ENCODE measurements at places on chromosomes 1 and 21.

DNA sequence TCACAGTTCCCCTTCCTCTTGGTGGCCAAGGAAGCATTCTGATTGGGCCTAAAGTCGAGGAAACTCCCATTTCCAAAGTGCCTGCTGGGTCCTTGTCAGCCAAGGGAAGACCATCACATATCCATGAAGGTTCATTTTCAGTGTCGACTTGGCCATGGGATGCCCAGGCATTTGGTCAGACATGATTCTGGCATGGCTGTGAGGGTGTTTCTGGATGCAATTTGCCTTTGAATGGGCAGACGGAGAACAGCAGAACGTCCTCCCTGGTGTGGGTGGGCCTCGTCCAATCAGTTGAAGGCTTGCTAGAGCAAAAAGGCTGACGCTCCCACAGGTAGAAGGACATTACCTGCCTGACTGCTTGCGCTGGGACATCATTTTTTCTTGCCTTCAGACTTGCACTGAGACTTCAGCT, 48.3 kb upstream of the LBR start:
- no peak for DNase-seq

DNA sequence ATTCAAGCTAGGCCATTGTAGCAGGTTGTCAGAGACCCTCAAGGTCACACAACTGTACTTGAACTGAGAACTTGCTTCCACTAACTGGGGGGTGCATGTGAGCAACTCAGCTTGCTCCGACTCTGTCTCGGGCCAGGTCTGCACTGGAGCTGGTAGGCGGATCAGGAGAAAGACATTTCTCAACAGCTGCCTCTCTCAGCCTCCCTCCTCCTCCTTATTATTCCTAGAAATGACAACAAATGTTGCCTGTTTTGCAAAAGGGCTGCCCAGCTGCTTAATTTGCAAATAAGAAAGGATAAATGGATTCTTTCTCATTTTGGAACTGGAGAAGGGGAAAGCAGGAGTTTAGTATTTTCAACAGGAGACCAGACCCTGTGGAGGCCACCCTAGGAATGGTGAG, 140.5 kb downstream of the RHOU start:
- no peak for DNase-seq

- DNase-seq: no peak
Observed at GRCh38 chr1:183516725-183517124, 44.4 kb downstream of the SMG7 start.

DNA sequence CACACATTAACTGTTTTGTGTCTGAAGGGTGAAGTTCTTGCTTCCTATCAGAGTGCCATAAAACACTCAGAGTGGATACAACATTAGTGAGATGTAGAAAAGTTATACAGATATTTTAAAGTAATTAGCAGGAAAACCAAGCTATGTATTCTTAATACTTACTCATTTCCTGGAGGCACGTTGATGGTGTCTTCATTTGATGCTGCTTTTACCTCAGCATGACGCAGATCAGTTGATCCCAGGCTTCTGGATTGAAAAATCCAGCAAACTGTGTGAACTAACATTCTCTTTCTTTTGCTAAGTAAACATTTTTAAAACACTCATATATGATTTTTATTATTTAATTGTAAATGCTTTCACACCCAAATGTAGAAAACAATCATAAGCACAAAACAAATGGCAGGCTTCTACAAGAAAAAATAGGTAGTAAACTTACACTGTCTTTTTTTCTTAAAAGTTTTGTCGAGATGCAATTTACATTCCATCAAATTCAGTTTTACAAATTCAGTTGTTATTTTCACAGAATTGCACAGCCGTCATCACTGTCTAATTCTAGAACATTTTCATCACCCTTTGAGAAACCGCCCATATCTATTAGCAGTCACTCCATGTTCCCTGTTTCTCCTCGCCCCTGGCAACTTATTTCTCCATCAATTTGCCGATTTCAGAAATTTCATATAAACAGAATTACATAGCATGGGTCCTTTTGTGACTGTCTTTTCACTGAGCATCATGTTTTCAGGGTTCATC, 198.9 kb downstream of the LRRC7 start:
- DNase-seq: no peak

DNA sequence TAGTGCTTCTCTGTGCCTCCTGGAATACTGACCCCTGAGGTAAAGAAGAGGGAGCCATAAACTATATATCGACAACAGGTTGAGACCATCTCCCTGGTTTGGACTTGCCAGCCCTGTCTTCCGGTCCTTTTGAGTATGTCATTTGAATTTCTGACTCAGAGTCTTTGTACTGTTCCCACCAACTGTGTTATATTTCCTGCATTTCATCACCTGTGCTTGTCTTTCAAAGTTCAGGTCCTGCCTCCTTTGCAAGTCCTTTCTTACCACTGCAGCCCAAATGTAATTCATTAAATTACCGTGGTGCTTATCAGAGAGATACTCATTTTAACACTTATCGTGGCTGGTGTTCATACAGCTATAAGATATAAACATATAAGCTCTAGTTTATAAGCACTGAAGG, 10.7 kb downstream of the AK5 start:
- DNase-seq: no peak

DNA sequence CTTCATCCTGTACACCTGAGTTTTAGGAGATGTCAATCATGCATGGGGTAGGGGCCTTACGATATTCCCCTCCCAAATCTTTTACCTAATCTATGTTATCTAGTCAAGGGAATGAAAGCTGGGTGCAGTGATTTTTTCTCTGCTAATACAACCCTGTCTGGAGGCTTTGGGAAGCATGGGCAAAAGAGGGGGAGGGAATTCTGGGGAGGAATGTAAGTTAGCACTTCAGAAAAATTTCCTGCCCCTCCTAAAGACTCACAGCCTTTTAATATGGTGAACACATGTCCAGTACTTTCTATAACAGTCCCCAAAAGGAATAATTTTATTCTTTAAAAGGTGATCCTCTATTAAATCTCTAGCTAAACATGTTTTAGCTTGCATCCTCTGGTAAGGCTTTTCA, 25.6 kb upstream of the PRELP start:
- DNase-seq: no peak

GRCh38 chr1:217907504-217907903, 276.4 kb downstream of the SPATA17 start:
- no peak for DNase-seq

- DNase-seq: peak; percentile 43
Observed at GRCh38 chr1:31795801-31796621, 19.8 kb downstream of the SPOCD1 start.

DNA sequence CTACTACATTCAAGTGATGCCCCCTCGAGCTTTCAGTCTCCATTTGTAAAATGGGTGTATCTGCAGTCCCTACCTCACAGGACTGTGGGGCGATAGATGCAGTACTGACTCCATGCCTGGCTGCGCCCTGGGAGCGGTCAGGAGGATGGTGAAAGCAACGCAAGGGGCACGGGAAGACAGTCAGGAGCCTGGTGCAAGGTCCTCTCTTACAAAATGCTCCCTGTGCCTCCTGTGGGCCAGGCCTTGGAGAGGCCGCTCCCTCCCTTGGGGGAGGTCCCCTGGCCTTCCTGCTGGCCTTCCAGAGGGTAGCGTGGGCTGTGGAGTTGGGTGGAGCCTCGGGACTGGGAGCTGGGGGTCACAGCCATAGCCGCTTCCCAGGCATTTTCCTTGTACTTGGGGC, 21.6 kb downstream of the FAM151A start:
- DNase-seq: no peak

DNA sequence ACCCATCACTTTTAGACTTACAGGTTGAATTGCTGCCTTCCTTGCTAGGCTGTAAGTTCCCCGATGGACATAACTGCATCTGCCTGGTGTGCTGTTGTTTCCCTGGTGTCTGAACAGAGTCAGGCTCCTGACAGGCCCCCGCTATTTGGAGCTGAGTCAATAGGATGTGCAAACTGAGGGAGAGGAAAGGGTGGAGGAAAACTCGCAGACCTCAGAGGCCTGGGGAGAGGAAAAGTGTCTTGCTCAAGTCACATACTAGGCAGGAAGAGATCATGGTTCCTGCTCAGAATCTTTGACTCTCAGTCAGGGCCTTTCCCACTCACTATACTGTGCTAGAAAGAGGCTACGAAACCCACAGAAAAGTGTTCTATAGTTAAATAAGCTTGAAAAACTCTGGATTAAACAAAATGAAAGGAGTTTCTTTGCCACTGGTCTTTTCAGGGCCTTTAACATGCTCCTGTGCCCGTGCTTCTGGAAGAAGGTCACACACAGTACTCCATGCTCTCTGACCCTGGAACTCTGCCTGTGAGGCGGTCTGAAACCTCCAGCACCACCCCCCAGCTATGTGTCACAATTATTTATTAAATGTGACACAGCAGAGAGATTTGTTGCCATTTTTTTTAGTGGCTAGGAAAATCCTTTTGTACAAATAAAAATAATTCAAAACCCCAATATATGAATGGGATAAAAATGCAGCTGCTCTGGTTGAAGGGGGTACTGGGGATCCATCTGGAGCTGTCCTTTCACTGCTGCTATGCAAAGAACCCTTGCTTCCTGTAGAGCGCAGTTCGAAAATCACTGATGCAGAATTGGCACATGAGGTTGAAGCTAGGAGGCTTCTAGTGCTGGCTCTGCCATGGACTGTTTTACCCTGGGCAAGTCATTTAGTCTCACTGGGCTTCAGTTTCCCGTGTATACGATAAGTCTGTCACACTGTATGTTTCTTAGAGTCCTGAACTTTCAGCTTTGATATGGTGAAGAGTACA, 20.1 kb upstream of the CDCP2 start:
- no peak for DNase-seq

- no peak for DNase-seq
Observed at GRCh38 chr1:116203920-116204319, 92.7 kb downstream of the MAB21L3 start.

DNA sequence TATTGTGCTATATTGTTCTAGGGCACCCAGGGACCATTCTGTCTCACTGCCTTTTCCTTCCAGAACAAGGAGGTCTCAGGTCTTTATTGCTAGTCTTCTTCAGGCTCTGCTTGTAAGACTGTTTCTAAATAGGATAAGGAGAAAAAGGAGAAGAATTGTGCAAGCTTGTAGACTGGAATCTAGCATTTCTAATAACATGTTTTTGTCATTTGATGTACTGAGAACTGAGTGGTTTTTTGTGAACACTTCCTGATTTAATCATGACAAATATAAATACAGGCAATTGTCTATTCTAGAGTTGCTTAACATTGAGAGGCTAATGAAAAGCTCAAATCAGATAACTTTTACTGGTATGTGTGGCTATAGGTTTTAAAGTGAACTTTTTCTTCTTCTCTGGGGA, 77.6 kb downstream of the CLIC4 start:
- DNase-seq: no peak

- no peak for DNase-seq
Observed at GRCh38 chr1:89451011-89451410, 73.6 kb upstream of the LRRC8B start.

GRCh38 chr1:198157847-198158725, 1.3 kb downstream of the NEK7 start:
- DNase-seq: no peak

DNA sequence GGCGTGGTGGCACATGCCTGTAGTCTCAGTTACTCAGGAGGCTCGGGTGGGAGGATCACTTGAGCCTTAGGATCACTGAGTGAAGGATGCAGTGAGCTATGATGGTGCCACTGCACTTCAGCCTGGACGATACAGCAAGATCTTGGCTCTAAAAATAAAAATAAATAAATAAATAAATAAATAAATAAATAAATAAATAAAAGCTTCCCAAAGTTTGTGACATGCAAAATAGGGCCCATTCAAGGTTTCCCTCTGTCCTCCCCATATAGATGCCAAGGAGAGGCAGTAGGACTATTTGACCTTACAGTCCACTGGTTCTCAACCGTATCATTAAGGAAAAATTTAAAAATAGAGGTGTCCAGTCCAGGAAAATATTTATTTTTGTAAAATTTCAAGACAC, 41.2 kb downstream of the ZBTB8OS start:
- DNase-seq: no peak

DNA sequence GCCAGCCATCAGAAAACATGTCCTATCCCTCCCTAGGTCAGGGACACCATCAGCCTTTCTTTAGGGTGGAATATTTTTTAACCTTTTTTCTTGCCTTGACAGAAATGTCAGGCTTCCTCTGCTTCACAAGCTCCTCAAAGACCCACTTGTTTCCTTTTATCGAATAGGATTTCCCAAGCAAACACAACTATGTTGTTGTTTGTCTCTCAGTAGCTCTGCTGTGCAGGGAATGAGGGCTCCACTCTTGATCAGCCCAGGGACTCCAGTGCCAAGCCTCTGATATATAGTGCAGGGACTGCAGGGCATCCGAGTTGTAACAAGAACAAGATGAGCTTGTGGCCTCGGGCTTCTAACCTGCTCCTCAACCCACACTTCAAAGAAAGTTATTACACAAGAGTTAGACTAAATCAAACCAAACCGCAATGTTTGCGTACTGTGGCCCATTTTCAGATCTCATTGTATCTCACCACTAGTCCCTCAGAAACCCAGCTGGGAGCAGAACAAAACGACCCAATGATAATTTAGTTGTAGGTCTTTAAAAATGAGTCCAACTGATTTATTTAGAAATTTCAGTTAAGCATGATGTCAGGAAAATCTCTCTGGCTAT, 108.1 kb downstream of the ATG4C start:
- no peak for DNase-seq

DNA sequence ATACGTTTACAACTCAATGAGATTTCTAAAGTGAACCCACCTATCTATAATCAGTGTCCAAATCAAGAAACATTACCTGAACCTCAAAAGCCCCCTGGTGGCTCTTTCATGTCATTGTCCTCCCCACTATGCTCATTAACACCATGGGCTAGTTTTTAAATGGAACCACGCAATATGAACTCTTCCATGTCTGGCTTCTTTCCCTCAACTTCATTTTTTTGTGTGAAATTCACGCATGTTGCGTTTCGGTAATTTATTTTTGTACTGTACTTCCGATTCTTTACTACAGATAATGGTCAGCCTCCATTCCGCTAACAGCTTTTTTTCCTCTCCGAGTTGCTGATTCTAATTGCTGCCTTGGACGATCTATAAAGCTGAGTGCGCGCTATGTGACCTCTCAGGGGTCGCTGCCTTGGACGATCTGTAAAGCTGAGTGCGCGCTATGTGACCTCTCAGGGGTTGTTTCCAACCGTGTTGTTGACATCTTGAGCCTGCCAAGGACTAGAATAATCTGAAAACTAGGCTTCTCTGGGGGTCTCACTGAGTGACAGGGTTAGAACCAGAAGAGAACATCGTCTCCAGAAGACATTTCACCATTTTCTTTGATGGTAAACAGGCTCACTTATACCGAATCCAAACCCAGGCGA, 1.1 kb upstream of the CACYBP start:
- DNase-seq: peak; percentile 78

DNA sequence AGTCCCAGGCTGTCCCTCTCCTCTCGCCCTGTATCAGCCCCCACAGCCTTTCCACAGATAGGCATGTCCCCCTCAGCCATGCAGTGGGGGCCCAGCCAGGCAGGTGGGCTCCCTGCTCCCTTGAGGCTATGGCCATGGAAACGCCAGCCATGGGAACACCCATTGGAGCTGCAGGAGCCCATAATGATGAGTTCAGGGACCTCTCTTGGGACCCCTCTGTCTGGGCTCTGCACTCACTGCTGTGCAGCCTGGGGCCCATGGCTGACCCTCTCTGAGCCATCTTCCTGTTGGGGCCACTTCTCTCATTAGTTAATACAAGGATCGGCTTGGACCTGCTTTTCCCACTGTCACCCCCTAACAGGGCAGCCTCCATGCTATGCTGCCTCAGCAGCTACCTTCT, 33.2 kb downstream of the WNT3A start:
- no peak for DNase-seq
